ENCODE measurements at places on chromosomes 16 and 17.
A peak's percentile ranks its signal among the peaks of the same experiment; 100 is the strongest.

GRCh38 chr17:29682987-29683386 is 60.3 kb upstream of the CORO6 start:
- DNase-seq: no peak

GRCh38 chr16:31186930-31187807 is 7.2 kb downstream of the FUS start:
- DNase-seq: no peak

DNA sequence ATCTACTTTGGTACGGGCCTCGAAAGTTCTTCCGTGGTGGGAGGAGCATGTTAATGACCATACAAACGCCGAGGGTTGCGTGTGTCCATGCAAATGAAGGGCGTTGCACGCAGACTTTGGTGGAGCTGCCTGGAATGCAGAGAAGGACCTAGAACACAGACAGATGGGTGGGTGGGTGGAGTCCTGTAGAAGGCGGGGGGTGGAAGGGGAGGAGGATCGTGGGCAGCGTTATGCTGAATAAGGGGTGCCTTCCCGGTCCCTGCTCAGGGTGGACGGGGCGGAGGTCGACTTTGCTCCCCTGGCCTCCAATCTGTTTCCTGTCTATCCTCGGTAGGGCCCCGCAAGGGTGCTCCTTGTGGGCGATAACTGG is 795 bp upstream of the PAQR4 start:
- DNase-seq: no peak

DNA sequence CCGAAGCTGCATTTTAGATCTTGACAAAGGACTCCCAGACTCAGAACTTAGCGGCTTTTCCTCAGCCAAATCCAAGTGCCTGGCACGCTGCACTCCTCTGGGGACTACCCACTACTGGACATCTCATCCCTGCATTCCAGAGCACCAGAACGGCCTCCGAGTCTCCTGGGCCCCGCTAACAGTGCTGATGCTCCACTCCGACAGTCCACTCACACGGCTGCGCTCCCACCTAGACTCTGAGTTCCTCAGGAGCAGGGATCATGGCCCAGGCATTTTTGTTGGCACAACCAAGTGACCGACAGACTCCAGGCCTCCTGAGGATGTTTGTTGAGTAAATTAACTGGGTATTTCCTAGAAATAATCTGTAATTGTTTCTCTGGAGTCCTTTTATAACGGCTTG is 79.1 kb downstream of the NDEL1 start:
- DNase-seq: no peak

DNA sequence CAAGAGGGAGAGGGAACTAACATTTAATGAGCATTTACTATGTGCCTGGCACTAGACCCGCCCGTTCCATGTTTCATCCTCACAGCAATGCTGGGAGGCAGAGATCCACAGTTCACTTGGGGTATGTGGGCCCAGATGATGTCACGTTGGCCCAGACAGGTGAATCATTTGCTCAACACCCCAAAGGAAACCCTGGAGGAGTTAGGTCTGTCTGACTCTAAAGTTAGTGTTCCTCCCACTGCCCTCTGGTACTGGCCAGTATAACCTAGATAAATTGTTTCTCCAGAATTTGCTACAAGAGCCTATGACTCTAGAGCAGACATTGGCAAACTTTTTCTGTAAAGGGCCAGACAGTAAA is 164.6 kb downstream of the VPS53 start:
- DNase-seq: no peak

DNA sequence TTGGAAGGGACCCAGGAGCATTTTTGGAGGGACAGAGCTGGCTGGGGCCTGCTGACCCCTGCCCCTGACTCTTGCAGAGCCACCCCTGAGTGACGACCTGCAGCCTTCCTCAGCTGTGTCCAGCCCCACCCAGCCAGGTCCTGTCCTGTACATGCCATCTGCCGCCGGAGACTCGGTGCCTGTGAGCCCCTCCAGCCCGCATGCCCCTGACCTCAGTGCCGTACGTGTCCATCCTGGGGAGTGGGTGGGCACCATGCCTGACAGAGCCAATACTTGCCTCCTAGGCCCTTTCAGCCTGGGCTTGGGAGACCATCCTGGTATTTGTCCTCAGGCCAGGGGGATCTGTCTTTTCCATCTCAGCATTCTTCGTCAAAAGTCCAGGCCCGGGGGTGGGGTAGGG is 27.5 kb downstream of the UNC13D start:
- no peak for DNase-seq

DNA sequence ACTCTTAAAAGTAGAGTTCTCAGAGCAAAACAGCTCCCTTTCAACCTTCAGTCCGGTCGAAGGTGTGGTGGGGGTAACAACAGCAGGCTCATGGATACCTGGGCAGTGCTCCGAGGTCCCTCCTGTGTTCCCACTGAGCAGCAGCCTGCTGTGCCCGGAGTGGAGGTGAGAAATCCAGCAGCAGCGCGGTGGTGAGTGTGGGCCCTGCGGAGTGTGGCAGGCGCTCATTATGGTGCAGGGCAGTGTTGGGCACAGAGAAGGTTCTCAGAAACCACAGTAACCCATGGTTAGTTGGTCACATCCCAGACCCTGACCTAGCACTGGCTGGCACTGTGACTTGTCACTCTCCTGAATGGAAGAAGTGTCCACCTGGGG is 5.0 kb upstream of the P4HB start:
- DNase-seq: no peak

- DNase-seq: no peak
Measured at GRCh38 chr17:77491921-77492445, 351.2 kb downstream of the SEC14L1 start.

GRCh38 chr17:79012563-79013134 is 3.1 kb upstream of the CANT1 start:
- no peak for DNase-seq

DNA sequence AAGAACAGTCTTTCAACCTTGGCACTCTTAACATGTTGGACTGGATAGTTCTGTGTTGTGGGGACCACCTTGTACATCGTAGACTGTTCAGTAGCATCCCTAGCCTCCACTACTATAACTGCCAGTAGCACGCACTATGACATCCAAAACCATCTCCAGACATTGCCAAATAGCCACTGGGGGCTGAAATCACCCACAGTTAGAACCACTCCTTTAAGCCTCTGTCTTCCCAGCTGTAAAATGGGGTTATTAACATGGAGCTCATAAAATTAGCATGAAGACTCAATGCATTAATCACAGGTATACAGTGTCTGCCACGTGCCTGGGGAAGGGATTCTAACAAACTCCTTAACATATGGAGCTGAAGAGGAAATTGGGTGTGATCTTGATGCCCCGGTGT is 49.7 kb downstream of the LYRM1 start:
- no peak for DNase-seq

DNA sequence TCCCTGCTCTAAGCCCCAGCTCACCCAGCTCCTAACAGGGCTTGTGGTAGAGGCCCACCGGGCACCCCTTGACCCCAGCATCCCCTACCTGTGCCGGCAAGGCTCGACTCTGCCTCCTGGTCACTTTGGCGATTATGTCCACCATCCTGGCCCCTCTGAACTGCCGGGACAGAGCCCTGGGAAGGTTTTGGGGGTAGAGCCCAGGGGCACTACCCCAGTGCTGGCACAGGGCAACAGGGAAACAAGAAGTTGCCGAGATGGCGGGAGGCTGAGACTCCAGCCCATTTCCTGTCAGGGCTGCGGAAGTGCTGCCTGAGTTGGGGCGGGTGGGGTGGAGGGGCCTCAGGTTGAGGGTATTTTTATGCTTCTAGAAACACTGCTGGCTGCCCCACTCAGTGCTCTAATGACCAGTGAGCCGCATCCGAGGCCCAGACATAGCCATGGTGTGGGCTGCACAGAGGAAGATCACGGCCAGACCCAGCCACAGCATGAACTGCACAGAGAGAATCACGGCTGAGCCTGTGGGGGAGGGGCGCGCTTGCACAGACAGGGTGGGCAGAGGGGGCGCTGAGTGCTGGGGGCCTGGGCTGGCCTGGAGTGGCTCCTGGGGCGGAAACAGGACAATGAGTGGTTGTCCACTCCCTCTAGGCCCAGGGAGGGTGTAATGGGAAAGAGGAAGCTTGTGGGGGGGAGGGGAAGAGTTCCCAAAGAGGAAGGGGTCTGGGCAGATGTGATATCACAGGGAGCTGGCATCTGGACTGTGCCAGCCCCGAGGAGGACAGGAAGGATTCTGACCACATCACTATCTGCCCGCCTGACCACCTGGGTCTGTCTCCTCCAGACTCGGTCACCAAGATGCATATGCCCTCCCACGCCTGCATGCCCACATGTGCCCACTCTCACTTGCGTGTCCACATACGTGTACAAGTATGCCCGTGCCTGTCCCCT is 22.3 kb downstream of the ARHGAP27 start:
- peak; percentile 60 for DNase-seq

DNA sequence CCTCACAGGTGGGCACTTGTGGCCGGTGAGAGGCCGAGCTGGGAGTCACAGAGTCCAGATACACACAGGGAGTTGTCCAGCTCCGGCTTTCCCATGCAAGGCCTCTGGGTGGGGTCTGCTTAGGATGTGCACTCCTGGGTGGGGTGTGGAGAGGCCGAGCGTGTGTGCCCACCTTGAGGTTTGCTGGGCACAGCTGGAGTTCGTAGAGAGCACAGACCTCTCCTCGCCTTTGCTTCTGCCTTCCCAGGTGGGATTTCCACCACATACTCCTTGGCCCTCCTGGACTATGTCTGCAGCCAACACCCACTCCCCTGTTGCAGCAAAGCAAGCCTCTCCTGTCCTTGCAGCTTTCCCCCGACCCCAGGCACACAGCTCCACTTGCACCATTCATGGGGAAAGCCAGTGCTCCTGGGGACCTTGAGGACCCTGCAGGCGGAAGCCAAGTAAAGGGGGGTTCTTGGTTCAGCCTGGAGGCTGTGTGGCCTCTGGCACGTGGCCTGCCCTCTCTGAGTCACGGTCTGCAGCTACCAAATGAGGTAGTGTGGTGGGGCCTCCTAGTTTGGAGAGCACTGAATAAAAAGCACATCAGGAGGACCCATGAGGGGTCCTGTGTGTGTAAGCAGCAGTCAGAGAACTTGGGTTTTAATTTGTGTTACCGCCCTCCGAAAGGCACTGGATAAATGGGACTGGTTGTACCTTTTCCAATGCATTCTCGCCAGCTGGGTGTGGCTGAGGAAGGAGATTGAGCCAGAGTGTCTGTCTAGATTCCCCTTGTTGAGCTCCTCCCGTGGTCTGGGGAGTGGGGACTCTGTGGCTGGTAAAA is 31.5 kb downstream of the MPRIP start:
- DNase-seq: no peak

GRCh38 chr17:50758989-50759544 is 8.3 kb downstream of the ANKRD40CL start:
- no peak for DNase-seq

- DNase-seq: no peak
Measured at GRCh38 chr16:35181422-35182030, 1722.1 kb downstream of the TP53TG3F start.

GRCh38 chr17:61376931-61377838 is 22.5 kb upstream of the TBX2 start:
- no peak for DNase-seq

DNA sequence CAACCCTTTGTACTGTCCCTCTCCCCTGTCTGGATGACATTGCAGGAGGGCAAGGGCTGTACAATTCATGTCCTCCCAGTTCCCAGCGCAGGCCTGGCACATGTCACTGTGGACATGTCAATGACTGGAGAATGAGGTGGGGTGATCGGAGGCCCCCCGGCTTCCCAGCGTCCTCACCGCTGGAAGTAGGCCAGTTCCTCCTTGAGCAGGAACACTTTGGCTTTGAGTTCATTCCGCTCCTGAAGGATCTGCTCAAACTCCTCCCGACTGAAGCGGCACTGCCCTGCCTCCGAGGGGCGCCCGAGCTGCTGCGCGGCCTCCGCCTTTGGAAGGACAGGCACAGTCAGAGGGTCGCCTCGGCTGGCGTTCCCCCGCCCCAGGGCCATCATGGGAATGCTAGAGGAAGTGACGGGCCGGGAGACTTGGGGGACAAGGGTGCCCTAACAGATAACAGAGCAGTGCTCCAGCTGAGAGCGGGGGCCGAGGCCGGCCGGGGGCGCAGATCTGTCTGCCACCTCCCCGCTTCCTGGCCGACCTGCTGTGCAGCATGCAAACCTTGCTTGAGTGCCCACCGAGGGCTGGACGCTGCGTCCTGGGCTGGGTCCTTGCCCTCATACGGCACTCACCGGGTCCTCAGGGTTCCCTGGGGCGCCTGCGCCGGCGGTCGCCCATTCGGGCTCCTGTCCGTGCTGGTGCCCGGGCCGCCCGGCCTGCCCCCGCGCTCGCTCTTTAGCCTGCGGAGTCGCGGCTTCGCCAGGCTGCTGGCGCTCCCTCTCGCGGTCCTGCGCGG is 1.3 kb downstream of the RILP start:
- no peak for DNase-seq

DNA sequence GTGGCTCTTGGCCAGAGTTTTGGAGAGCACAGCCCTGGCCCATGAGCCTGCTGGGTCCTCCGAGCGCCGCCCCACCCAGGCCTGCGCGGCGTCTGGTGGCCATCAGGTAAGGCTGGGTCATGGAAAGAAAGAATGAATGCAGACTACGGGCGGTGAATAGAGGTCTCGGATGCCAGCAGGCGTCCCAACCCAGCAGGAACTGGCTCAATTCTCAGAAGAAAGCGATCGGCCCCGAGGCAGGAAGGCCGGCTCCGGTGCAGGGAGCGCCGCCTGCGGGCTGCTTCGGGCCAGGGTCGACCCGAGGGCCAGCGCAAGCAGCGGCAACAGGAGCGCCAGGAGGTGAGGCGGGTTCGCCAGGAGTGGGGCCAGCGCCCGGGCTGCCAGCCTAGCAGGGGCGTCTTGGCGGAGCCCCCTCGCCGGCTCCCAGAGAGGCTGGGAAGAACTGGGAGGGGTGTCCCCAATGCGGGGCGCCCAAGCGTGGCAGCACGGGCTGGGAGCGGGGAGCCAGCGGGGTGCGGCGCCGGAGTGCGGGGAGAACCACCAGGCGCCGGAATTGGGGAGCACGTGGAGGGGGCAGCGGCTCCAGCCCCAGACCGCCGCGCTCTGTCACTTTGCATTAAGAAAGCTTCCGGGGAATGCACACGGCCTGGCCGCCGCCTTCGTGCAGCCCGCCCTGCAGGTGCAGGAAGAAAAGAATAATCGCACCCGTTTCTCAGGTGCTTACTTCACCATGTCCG is 7.1 kb upstream of the TMC5 start:
- no peak for DNase-seq

GRCh38 chr16:84785843-84786581 is 33.8 kb upstream of the CRISPLD2 start:
- DNase-seq: no peak

All from stimulated activated CD4-positive, alpha-beta T cell treated with anti-CD3 and anti-CD28 coated beads, Interleukin-12 subunit alpha, Interleukin-12 subunit beta, amount 100 ng/mL, for 48 hours (primary cell).